Smooth muscle cell of the coronary artery (primary cell): ENCODE measurements at places on chromosomes 7 and 10. TPM values are rescaled to one million over a fixed set of nuclear protein-coding genes. Genes with fewer than 3 reads are reported as not detected.

The ERVW-1 gene
- total RNA-seq = not detected in 2 replicates

The MRPS16 gene
- 59.3 and 75.2 TPM in 2 replicates for total RNA-seq

The RPA3 gene
- total RNA-seq = 12.2 and 19.2 TPM in 2 replicates

The TMEM270 gene
- total RNA-seq = not detected in 2 replicates

The VSTM4 gene
- total RNA-seq = 0.23 and 11.1 TPM in 2 replicates
